ENCODE measurements at places on chromosomes 3 and 15. TPM values are rescaled to one million over a fixed set of nuclear protein-coding genes. Genes with fewer than 3 reads are reported as not detected.

Gene WDR49
- 1.4 TPM for total RNA-seq

Gene NEO1
- 8.5 TPM for total RNA-seq

Gene BCL2A1
- total RNA-seq: 18.7 TPM

Gene WDR72
- total RNA-seq: not detected

Gene TICRR
- total RNA-seq: 0.16 TPM

Gene HIGD1A
- total RNA-seq: 26.5 TPM

Gene PPP2R3A
- 1.0 TPM for total RNA-seq

Gene PLS1
- 4.3 TPM for total RNA-seq

DNA sequence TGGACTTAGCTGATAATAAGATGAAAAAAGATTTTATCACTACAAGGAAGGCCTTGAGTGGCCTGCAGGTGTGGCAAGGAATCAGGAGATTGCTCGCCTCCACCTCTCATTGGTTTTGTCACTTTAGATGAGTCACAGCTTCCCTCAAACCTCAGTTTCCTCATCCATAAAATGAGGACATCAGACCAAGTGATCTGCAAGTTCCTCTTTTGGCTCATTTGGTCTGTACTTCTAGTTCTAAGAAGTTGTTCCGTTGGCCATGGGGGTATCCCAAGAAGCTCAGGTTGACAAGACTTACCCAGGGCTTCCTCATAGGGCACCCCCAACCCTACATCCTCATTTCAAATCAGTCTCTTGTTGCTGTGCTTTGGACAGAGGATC is 254.1 kb downstream of the UACA start:
- DNase-seq: no peak

DNA sequence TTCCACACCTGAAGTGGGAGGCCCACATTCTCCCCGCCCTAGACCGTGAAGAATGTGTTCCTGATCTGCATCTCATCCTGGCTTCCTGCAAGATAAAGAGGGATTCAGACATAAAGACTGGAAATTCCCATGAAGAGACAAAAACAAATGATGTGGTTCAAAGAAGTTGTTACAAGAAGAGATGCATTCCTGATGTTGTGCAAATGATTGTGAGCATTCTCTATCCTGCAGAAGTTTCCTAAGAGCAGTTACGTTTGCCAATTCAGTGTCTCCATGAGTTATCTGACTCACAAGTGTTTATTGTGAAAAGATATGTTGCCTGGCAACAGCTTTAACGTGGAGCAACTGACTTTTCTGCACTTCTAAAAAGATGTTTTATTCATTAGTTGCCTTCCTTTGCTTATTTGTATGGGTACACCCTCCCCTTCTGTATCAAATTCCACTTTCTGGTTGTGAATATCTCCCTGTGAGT is 107.8 kb downstream of the ZIC4 start:
- no peak for DNase-seq

DNA sequence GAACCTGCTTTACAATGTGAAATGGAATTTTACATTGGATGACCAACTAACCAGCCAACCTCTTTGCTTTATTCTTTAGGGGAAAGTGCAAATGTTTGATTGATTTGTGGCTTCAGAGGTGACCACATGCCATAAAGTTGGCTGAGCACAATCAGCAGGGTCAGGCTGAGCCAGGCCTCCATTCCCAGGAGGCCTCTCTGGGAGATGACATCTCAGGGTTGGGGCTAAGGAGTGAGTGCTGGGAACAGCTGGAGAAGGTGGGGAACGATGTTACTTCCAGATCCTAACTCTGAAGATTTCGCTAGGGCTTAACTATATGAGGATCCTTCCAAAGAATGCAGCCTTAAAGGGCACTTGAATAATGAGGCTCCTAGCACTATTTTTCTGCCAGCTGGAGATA is 131.7 kb downstream of the ATP10A start:
- DNase-seq: no peak

DNA sequence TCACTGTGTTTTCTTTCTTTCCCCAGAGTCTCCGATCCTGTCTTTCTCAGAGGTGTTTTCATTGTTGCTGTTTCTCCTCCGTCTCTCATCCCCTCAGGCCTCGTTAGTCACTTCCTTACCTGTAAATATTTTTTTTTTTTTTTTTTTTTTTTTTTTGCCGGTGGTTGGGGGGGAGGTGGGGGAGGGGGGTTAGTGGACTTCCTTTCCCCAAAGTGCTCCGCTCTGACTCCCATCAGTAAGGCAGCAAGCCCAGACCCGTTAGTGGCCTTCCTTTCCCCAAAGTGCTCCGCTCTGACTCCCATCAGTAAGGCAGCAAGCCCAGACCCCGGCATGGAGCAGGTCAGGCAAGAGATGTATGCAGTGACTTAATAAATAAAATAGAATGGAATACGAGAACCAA is 97.1 kb upstream of the TNFAIP8L3 start:
- DNase-seq: no peak

GRCh38 chr3:195226900-195227447 is 44.0 kb downstream of the XXYLT1 start:
- DNase-seq: no peak

DNA sequence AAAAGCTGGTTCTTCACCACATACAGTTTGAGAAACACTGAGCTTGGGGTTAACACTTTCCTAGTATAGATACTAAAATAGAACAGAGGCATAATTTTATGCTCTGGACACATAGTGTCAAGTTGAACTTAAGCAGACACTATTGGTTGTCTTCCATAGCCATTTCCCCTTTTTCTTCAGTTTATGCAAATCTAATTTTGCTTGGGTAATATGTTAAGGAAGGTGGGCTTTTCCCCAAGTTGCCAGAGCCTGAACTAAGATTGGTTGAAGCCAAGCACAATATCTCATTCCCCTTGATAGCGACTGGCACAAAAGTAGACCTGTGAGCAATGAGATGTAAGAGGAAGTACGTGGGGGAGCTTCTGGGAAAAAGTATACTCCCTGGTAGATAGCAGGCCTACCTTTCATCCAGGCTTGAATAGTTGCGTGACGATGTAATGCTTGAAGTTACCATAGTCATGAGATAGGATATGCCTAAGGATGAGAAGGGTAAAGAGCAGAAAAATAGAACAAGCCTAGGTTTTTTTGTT is 4.5 kb upstream of the POPDC2 start:
- no peak for DNase-seq

DNA sequence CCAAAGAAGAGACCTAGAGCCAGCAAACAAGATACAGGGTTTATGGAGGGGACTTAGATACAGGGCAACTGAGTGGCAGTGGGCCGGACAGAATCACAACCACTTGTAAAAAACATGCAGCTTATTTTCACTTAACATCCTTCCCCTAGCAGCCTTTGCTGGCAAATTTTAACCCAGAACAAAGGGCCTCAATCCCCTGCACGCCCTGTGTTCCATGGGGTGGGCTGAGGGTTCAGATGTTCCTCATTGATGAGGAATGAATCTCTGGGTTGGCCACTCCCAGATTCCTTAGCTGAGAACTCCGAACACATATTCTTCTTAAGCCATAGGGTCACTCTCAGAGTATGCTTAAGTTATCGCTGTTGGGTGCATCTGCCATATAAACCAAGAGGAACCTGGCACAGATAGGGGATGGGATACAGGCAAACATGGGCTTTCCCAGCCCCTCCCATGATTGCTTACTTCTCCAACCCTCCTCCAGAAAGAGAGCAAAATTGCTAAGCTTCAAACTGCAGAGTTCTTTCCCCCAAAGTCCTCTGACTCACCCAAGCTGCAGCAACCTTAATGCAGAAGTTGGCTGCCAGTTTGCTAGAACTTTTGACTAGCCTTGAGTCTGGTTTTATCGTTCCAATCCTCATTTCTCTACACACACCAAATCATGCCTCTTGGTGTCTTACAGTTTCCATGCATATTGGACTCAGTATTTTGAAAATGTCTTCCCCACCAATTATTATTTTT is 146.9 kb downstream of the CD47 start:
- DNase-seq: no peak

GRCh38 chr3:149523512-149524299 is 49.2 kb downstream of the TM4SF4 start:
- no peak for DNase-seq

GRCh38 chr15:66739287-66739686 is 37.3 kb downstream of the SMAD6 start:
- no peak for DNase-seq

DNA sequence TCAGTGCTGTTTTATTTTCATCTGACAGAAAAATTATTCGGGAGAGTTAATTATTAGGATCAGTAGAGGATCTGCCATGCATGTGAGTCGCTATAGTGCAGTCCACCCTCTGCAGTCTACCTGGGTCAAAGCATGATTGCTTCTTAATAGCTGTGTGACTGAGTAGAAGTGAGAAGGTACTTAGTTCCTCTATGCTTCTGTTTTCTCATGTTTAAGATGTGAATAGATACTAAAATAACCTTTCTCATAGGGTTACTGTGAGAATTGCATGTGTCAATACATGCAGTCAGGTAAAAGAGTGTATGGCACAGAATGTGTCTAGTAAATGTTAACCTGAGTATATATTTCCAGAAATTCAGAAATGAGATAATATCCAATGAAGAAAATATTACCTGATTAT is 435.7 kb downstream of the NAALADL2 start:
- DNase-seq: no peak

DNA sequence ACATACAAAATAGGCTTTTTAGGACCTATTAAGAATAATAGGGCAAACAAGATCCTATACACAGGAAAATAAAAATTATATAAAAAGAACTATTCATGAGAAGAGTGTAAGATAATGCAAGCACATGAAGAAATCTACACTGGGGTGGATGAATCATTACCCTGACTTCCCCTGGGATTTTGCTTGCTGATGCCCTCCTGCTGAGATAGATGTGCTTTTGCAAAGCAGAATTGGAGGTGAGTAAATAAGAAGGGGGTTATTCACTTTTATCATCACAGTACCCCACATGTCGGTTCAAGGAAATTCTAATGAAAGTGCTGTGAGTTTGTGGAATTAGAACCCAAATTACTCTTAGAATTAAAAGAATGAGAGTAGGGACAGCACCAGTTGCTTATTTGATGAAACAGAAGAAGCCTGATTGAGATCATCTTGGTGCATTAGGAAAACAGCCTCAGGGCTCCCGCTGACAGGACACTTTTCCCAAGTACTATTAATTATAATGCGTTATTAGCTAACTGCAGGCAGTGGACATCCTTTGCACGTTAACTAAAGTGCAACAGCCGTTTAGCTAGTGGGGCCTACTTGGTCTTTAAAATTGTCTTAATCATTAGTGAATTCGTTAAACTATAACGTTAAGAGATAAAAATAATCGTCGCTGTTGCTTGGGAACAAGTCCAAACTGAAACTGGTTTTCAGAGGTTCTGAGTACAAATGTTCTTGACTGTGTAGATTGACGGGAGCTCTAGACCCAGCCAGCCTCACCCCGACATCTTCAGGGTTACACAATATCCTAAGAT is 48.4 kb downstream of the SLC2A2 start:
- DNase-seq: no peak

DNA sequence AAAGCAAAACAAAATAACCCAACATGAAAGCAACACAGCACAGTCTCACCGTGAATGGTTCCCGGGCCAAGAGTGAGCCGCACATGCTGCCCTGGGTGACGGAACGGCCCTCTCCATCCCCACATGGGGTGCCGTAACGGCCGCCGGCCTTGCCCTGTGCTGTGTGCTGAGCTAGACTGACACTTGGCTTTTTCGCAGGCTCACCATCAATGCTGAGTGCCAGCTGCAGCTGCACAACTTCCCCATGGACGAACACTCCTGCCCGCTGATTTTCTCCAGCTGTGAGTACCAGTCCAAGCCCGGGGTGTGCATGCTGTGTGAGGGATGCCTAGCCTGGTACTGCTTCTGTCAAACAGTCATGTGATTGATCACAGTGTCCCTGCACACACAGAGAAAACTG is 357.6 kb downstream of the GABRG3 start:
- DNase-seq: no peak

- DNase-seq: no peak
Observed at GRCh38 chr15:89002830-89003229, 85.4 kb upstream of the ABHD2 start.

- no peak for DNase-seq
Observed at GRCh38 chr3:52246264-52246620, 683 bp downstream of the PPM1M start.

- no peak for DNase-seq
Observed at GRCh38 chr15:62875626-62876021, 166.9 kb upstream of the TPM1 start.

GRCh38 chr15:37537802-37538201 is 396.6 kb upstream of the TMCO5A start:
- DNase-seq: no peak

DNA sequence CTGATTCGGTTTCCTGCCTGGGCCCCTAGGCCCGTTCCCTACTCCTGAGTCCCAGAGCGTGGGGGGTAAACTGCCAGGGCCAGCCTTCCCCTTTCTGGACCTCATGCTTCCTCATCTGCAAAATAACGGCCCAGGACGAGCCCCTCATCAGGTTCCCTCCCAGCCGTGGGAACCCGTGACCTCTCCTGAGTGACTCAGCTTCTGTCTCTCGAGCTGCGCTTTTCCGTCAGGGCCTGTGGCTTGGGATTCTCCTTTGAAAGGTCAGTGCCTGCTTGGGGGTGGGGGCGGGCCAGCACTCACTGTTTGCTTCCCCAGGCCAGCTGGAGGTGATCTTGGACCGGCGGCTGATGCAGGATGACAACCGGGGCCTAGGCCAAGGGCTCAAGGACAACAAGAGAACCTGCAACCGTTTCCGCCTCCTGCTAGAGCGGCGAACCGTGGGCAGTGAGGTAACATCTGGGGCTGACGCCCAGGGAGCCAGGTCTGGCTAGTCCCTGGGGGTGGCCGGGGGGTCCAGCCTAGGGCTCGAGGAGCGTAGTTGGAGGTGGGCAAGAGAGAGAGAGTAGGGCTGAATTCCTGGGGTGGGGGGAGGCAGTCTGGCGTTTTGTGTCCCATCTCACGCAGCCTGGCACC is 12.8 kb downstream of the MAN2A2 start:
- DNase-seq: no peak

- no peak for DNase-seq
Observed at GRCh38 chr15:95901271-95901670, 429.2 kb upstream of the NR2F2 start.

DNA sequence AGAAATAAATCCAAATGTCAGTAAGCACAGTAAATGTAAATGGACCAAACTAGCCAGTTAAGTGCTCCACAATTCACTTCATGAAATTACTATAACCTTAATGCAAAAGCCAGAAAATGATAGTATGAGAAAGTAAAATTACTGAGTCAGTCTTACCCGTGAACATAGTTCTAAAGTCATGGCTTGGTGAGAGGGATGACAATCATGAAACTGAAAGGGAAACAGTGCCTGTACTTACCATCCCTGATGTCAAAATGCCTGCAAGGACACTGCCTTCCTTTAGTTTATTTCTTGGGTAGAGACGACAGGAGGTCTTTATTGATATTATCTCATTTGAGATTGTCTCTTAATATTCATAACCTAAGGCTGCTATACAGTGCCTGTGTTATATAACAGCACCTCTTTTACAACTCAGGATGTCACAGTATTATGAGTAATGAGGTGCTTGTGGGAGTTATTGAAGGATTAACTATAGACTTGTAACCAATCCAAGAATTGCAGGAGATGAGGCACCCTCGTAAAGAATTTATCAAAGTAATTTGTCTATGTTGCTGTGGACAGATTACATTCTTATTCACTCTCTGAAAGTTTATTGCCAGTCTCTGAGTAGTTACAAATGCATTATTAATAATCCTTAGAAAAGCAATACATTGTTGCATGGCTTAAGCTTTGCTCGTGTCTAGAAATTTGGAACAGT is 142.9 kb upstream of the BFSP2 start:
- no peak for DNase-seq

GRCh38 chr3:14959359-14959943 is 12.1 kb downstream of the NR2C2 start:
- peak; percentile 19 for DNase-seq

GRCh38 chr3:61985020-61985419 is 388.3 kb downstream of the FEZF2 start:
- no peak for DNase-seq

- DNase-seq: peak; percentile 50
Observed at GRCh38 chr15:66115568-66116206, 137.9 kb downstream of the MEGF11 start.

GRCh38 chr3:72821161-72821781 is 27.0 kb downstream of the SHQ1 start:
- peak; percentile 21 for DNase-seq
